ENCODE measurements at places on chromosomes 13 and 19.

DNA sequence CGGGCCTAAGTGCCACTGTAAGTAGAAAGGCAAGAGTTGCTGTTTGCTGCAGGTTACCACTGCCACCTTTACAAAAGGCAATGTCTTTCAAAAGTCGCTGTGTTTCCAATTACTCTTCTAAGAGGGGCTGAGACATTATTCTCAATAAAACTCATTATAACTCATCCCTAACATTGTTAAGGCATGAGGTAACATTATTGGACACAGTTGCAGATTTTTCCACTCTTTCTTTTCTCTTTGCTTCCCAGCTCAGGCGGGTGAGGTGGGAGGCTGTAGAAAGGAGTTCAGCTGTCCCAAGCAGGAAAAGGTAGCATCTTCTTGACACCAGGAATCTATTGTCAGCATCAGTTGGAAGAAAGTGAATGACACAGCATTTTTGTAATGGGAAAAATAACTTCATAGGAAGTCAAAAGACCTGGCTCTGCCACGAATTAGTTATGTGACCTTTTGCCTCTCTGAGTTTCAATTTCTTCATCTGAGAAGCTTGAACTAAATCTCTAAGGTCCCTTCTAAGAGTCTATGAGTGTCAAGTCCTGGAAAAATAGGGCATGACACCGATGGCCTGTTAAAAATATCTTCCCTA is 2.1 kb upstream of the UBL3 start:
- DNase-seq, result peak; percentile 44

GRCh38 chr13:39836038-39836437 is 180.6 kb downstream of the COG6 start:
- no peak for DNase-seq

- no peak for DNase-seq
These were observed 74.7 kb downstream of the SPACA7 start for GRCh38 chr13:112450904-112451240.

GRCh38 chr19:10074153-10074552 is 12.0 kb upstream of the SHFL start:
- no peak for DNase-seq

- DNase-seq, result no peak
These were observed 4.7 kb downstream of the PCID2 start for GRCh38 chr13:113203507-113204377.
